Coronary artery (tissue), 2 donors: ENCODE measurements at places on chromosomes 2 and 18.

DNA sequence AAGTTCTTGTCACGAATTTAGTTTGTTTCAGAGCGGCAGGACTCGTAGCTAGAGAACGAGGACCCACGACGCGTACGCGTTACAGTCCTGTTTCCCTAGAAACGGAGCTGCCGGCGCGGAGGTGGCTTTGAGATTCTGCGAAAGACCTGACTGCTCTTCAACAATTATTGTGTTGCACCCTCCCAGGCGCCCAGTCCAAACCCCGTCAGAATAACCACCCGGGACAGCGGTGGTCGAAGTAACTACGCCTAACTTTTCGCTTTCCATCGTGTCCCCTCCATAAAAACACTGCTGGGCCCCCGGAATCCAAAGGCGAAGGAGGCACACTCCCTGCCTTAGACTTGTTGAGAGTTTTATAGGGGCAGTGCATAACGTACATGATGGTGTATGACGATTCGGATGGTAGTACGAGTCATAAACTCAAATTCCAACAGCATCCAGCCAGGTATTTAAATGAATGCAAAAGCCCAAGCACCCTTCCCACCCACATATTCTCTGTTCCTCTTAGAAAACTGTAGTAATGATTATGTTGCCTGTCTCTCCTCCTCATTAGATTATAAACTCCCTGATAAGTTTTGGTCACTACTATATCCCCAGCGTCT is 651 bp upstream of the STAM2 start:
- no peak for DNase-seq

DNA sequence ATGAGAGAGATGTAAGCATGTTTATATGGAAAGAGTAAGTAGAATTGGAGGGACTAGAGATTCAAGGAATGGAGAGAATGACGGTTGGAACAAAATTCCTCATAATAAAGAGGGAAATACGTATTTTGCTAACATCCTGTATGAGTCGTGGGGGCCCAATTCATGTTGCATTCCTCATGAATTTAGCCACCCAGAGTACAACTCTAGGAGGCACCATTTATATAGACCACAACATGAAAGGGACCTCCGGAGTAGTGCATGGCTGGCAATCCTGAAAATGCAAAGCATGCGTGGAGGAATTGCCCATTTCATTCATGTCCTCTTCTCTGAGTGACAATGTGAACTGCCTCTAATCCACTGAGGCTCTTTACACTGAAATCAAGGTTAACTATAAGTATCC is 168.2 kb downstream of the ZEB2 start:
- no peak for DNase-seq

DNA sequence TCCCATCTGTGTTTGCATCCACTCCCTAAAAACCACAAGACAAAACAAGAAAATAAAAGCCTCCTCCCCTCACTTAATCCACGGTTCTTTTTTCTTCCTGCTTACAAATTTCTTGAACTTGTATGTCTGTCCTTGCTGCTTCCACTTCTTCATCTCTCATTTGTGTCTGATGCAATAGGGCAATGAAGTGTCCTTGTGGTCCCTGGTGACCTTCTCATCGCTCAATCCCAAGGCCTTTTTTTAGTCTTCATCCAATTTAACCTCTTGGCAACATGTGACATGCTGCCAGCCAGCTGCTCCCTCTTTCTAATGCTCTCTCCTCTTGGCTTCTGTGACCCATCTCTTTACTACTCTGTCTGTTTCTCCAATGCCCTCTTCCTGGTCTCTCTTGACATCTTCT is 87.6 kb downstream of the SEMA4F start:
- DNase-seq, result no peak

DNA sequence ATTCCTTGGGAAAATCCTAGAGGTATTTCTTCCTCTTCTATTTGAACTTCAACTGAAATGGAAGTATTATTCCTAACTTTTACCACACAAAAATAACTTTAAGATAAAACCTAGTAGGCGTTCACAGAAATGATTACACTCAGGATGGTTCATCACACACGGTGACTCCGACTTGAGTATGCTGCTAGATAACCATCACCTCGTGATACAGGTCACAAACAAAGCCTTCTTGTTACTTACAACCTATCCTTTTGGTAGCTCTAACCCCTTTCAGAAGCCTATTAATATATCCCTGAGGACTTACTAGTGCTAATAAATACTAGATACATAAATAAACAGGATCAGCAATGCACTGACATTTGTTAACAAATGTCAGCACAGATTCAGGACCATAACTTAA is 101.0 kb upstream of the DNER start:
- DNase-seq, result no peak

- no peak for DNase-seq
Observed at GRCh38 chr2:55843096-55843993, 80.2 kb downstream of the EFEMP1 start.

- DNase-seq, result no peak
Observed at GRCh38 chr2:9715238-9715637, 84.4 kb upstream of the YWHAQ start.

- DNase-seq, result peak; percentile 62
Observed at GRCh38 chr2:126907671-126908070, 9.0 kb downstream of the TEX51 start.

- peak; percentile 47 for DNase-seq
Observed at GRCh38 chr2:128765811-128766210, 447.1 kb upstream of the HS6ST1 start.

DNA sequence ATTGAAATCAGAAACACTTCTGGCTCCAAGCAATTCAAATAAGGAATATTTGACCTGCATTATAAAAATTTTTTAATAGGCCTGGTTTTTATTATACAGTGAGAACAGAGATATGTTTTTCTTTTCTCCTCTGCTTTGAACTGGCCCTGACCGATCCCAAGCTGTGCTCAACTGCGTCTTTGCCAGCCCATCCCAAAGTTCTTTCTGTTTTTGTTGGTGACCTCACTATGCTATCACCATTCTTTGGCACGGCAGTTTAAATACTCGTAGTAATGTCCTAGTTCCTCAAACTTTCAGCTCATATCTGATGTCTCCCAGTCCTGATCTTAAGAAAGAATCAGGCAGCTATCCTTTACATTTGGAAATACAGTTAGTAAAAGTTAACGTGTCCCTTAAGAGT is 42.3 kb upstream of the NETO1 start:
- DNase-seq, result no peak

GRCh38 chr2:20113986-20114938 is 62.8 kb upstream of the LAPTM4A start:
- DNase-seq, result no peak

DNA sequence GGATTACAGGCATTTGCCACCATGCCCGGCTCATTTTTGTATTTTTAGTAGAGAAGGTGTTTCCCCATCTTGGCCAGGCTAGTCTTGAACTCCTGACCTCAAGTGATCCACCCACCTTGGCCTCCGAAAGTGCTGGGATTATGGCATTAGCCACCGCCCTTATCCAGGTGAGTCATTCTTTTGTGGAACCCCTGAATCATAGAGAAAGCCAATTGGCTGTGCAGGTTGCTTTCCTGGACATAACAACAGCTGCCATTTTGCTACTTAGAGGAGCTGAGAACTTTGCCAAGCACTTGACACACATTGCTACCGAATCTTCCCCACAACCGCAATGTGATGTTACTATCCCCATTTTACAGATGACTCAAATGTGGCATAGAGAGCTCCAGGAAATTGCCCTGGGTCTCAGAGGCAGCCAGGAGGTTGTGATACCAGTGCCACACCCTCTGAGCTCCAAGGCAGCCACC is 36.0 kb downstream of the SETBP1 start:
- no peak for DNase-seq

DNA sequence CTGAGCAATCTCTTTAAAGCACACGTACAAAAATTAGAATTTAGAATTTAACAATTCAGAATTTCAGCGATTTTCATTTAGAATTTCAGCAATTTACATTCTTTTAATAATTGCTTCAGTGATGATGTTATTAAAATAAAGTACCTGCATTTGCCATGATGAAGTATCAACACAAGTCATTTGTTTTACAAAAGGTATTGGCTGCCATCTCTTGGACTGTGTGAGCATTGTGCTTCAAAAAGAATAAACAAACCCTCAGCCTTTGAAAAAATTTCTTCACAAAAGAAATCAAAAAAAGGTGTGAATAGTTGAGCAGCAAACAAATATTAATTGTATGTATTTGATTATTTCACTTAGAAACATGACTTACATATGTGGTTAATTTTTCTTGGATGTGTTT is 27.1 kb upstream of the ZC3H15 start:
- DNase-seq, result no peak

GRCh38 chr2:34093790-34094189 is 494.7 kb upstream of the FAM98A start:
- no peak for DNase-seq

DNA sequence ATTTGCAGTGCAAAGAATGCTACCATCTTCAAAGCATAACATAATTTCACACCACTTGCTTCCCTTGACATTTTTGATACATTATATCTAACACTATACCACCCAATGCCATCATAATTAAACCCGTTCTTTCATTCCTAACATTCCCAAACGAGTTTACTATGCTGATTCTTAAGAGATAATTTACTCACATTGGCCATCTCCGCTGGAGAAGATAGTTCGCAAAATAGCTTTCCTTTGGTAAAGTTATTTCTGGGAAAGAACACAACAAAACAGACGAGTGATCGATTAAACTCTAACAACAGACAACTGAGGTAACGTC is 716 bp downstream of the MMADHC start:
- DNase-seq, result no peak

DNA sequence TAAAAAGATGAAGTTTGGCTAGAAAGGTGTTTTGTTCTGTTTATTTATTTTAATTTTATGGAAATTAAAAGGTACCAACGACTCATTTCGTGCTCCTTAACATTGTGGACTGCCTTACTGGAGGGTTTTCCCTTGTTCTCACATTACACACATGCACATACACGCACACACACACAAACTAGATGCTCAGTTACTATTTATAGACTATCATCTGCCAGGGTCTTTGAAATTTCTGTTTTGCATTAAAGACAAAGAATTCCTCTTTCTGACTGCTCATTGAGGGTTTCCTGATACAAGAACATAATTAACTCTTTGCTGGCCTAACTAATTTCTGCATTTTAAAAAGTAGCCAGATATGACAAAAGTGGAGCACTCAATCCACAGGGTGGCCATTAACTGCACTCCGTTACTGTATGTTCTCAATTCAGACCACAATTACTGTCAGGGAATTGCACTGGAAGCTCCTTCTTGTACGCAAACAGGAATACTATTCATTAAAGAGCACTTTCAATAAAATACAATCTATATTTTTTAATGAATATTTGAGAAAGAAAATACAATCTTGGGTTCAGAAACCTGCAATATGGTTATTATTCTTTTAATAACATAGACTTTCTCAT is 366.9 kb upstream of the GALNT5 start:
- DNase-seq, result no peak

- no peak for DNase-seq
Observed at GRCh38 chr2:223363085-223363484, 239.1 kb downstream of the SCG2 start.

GRCh38 chr2:178101321-178102079 is 10.7 kb upstream of the RBM45 start:
- no peak for DNase-seq

- no peak for DNase-seq
Observed at GRCh38 chr2:191318037-191318728, 73.0 kb downstream of the MYO1B start.

- no peak for DNase-seq
Observed at GRCh38 chr18:55227771-55228170, 268.5 kb upstream of the CCDC68 start.

GRCh38 chr2:43087413-43087812 is 139.0 kb downstream of the ZFP36L2 start:
- DNase-seq, result no peak

DNA sequence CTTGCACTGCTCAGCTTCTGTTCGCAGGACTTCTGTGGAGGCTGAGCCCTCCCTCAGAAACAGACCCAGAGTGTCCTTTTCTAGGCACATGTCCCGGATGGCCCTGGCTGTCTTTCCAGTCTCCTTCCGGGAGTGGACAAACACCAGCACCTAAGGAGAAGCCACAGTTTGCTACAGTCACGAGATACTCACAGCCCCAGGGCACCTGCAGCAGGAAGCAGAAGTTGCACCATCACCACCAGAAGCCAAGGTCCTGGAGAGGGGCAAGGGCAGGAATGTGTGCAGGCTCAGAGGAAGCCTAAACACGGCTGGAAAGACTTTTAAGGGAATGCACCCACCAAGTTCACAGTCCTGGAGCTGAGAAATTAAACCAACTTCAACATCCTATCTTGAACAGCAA is 13.6 kb downstream of the SNRNP200 start:
- DNase-seq, result no peak

DNA sequence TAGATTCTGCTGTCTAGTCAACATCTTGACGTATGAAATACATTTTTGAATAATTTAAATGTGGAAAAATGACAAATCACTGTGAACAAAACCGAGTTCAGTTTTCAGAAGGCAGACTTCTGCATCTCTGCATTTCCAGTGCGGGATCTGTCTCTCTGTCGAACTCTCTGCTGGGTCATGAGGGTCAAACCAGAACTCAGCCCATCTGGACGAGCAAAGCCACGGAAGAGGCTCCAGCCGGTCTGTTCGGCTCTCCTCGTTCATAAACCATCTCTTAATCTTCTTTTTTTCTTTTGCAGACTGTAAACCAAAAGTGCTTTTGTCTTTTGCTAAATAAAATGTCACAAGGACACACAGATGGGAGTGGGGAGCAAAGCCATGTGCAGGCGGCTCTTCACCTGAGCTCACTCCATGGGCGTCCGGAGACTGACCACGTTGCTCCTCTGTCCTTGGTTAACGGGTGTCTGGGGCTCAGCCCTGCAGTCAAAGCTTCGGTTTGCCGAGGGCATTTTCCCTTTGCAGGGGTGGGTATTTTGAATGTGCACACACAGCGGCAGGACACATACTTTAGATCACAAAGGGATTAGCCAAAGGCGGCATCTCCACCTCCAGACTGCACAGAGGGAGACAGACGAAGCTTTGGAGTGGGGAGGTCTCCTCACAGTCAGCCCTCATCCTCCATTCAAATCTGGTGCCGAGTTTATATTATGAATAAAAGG is 737.9 kb upstream of the SALL3 start:
- DNase-seq, result no peak

DNA sequence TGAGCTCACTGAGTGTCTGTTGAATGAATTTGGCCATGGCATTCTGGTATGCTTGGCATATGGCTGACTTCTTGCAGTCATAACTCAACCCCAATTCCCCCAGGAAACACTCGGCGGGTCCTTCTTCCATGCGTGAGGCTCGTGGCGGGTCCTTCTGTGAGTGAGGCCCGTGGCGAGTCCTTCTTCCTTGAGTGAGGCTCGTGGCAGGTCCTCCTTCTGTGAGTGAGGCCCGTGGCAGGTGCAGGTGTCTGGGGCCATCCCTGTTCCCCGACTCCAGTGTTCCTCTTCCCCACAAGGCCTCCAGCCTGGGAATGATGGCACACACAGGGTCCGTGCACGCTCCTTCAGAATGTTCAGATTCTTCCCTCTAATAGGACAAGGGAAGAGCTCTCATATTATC is 169.0 kb downstream of the EIPR1 start:
- no peak for DNase-seq
